GM03348 (cell line): ENCODE measurements at places on chromosomes 13 and 19.

- no peak for DNase-seq
Measured at GRCh38 chr13:40629678-40630384, 36.6 kb downstream of the FOXO1 start.

DNA sequence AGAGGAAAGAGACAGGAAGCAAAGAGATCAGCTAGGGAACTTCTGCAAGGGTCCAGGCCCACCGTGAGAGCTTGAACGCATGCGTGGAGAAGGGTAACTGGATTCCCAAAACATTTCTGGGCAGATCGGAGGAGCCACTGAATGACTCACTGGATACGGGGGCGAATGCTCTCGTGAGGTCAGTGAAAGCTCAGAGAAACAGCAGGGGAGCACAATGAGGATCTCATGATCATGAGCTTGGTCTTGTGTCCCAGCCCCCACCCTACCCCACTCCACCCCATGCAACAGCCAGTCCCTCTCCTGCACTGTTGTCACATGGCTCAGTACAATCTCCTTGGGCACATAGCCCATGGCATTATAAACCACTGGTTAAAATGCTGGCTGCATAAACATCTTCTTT is 40.6 kb downstream of the DCLK1 start:
- peak; percentile 26 for DNase-seq

DNA sequence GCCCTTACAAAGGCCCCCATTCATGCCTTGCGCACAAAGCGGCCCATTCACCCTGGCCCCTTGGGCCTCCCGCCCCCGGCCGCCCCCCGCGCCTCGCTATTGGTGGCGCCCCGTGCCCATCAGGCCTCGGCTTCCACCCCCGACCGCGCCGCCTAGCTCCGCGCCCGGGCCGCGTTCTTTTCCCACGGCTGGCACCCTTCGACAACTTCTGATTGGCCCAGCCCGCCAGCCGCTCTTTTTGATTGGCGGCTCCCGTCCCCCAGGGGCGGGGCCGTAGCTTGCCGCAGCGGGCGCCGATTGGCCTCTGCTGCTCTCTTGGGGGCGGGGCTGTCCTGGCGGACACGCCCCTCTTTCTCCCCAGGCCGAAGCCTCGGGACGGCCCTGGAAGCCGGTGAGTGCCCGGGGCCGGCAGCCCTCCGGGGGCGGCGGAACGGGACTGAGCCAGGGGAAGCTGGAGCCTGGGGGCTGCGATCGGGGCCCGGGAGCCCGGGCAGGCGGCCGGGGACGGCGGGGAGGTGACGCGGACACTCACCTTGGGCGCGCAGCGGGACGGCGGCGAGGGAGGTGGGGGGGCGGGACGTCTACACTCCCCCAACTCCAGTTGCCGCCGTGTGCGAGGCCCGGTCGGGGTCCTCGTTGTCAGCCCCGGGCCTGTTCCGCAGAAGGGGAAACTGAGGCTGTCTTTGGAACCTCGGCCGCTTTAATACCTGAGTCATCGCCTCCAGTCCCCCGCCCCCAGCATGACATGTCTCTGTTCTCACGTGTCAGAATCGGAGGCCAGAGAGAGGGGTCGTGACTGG is at the start of gene MYH14:
MYH14 (plus strand) TSS at position 342 of the 800 bp plus-strand sequence. CDS start 6,744 bp downstream, outside the sequence.
- DNase-seq = peak; percentile 50

DNA sequence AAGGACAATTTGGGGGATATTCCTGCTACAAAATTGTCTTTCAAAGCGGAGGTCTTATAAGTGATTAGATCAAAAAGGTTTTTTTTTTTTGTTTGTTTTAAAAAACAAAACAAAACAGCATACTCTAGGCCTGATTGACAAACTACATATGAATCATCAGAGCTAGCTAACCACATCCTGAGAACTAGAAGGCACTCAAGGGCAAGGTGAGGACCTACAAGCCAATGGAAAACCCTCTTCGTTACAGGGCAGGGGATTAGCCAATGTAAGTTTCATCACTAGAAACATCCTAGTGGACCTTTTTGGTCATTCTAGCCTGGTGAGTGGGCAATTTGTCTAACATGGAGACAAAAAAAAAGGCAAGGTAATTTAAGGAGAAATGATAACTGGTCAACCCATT is 428.6 kb downstream of the RFC3 start:
- no peak for DNase-seq

GRCh38 chr19:7428651-7429113 is 60.2 kb downstream of the PEX11G start:
- DNase-seq = no peak

DNA sequence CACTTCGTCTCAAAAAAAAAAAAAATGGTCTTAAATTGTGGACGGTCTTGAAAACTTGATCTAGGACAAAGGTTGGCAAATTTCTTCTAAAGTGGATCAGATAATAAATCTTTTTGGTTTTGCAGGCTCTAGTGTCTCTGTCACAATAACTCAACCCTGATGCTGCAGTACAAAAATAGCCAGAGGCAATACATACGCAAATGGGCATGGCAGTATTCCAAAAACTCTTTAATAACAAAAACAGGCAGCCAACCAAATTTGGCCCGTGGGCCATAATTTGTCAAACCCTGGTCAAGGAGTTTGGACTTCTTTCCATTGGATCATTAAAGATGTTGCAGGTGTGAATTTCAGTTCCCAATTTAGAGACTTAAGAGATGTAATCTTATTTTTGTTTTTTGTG is 93.5 kb upstream of the MRI1 start:
- DNase-seq = no peak

DNA sequence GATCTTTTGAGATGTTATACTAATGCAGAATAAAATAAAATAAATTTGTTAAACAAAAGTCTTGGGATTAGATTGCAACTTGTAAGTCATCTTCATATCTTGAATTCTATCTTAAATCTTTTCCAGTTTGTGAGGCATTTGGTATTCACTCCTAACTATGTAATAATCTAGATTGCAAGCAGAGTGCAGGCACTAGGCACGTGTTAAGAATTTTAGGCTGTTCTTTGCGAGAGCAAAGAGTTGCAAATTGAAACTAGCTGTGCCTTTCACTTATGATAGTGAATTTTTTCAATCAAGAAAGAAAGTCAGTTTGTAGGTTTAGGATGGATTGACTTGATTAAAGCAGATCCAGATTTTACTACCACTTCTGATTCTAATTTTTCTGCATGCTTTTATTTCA is 264.1 kb upstream of the SPRY2 start:
- DNase-seq = no peak

- DNase-seq = no peak
Measured at GRCh38 chr13:51412431-51412830, 40.4 kb downstream of the INTS6 start.

DNA sequence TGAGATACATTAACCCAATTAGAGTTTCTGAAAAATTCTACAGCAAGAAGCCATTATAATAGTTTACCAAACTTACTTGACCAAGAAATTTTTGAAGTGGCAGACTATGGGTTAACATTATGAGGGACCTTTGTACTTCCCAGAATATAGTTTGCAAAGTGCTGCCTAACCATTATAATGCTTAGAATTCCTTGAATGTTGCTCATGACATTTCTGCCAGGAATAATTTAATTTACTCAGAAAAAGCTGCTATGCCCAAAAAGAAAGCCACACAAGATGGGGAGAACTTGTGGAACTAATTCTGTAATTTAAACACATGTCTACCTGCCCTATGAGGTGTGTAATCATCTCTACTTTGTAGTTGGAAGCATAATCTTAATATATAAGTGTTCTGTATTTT is 58.1 kb upstream of the MYCBP2 start:
- peak; percentile 31 for DNase-seq

- peak; percentile 47 for DNase-seq
Measured at GRCh38 chr19:39843919-39844793, 2.0 kb downstream of the FBL start.

- peak; percentile 86 for DNase-seq
Measured at GRCh38 chr13:24683838-24684599, 3.8 kb downstream of the ATP12A start.

GRCh38 chr13:51043310-51043709 is 67.8 kb downstream of the C13orf42 start:
- no peak for DNase-seq

DNA sequence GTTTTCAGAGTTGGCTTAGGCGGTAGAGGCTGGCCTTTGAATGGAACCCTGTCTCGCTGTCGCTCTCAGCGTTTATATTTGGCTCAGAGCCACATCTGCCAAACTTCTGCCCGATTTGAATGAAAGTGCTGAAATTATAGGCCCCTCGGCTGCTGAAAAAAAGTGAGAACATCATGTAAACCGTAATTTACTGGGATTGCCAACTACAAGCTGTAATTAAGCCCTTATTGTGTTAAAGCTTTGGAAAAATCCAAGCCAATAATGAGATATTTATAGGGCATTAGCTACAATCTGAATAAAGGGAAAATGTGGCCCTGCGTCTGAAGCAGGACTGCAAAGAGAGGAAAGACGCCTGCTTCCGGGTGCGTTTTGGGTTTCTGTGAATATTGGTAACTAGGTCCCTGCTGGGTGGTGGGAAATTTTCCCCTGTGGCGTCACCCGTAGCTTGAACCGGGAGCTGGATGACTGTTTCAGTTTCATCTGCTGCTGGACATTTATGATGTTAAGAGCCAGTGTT is 9.9 kb downstream of the DNM2 start:
- DNase-seq = no peak

- no peak for DNase-seq
Measured at GRCh38 chr13:92265408-92265807, 867.0 kb downstream of the GPC5 start.

GRCh38 chr19:7701654-7702457 is at the start of gene FCER2:
Gene FCER2, minus strand, starts transcription at chr19:7702131. Its CDS starts 2,371 bp downstream, at chr19:7699760.
- no peak for DNase-seq

DNA sequence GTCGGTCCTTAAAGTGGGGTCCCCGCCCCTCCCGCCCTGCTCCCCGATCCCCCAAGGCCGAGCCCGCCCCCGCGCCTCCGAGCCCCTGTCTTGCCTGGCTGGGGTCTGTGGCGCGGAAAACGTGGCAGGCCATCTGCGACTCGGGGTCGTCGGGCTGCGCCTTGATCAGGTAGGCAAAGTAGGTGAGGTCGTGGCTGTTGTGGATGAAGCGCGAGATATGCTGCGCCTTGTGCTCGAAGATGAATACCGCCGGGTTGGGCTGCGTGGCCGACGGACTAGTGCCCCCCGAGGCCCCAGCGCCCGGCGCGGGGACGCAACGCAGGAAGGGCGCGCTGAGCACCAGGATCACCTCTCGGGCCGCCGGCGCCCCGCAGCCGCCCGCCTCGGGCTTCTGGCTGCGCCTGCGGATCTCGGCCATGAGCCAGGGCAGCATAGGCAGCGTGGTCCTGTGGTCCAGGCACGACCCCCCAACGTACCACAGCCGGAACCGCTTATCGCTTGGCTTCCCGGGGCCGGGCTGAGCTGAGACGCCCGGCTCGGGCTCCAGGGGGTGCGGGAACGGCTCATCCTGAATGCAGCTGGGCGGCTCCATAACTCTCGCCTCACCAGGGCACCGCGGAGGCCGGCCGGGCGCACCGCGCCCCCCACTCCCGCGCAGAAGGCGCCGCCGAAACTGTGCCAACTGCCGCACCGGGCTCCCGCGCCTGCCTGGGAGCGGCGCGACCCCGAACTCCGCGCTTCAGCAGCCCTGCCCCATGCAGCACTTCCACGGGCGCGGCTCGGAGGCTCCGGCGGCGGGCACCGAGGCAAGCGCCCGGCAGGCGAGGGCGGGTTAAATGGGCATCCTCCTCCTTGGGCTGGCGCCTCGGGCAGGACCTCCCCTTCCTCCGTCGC is 546 bp downstream of the TBC1D4 start:
- peak; percentile 62 for DNase-seq

- DNase-seq = no peak
Measured at GRCh38 chr13:30307971-30308290, 580 bp upstream of the KATNAL1 start.

DNA sequence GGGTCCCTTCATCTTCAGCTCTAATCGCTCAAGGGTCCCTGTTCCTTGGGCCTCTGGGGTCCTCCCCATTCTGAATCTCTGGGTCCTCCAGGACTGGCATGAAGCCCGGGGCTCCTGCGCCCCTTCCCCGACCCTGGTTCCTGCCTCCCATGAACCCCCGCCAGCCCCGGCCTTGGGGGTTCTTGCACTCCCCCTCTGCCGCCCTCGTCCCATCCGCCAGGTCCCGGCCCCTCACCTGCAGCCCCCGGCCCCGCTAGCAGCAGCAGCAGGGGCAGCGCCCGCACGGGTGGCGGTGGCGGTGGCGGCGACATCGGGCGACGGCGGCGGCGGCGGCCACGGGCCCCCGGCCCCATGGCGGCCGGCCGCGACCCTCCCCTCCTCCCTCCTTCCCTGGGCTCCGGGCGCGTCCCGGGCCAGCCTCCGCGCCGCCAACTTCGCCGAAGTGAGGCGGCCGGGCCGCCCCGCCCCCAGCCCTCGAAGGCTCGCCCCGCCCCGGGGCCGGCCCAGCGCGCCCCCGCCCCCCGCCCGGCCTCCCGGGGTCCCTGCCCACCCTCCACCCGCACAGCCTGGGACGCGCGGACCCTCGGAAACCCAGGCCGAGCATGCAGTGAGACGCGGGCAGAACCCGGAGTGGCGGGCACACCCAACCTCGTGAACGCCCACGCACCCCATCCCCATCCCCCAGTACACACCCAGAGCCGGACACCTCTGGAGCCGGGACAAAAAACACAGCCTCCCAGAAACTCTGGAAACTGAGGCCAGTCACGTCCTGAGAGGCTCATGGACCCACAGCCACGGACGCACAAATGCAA is at the start of gene NOTCH3:
NOTCH3 (minus strand) TSS at position 443 of the 812 bp plus-strand sequence; CDS start at position 353, 90 bp downstream.
- peak; percentile 93 for DNase-seq
